ENCODE measurements at places on chromosomes 5 and 9. TPM values are rescaled to one million over a fixed set of nuclear protein-coding genes. Genes with fewer than 3 reads are reported as not detected.

The KCNT1 gene
- 2.7 TPM for total RNA-seq

The MYOT gene
- 0.31 TPM for total RNA-seq

The PRSS3 gene
- not detected for total RNA-seq

The SNCAIP gene
- total RNA-seq, result 48.2 TPM

The ZDHHC11B gene
- 5.6 TPM for total RNA-seq
